ENCODE measurements at places on chromosomes 7 and 10.
A peak's percentile ranks its signal among the peaks of the same experiment; 100 is the strongest.

GRCh38 chr7:56479748-56480147, 363.5 kb upstream of the NUPR2 start:
- DNase-seq: no peak

GRCh38 chr7:75842836-75843446, 29.3 kb upstream of the CCL24 start:
- DNase-seq: no peak

DNA sequence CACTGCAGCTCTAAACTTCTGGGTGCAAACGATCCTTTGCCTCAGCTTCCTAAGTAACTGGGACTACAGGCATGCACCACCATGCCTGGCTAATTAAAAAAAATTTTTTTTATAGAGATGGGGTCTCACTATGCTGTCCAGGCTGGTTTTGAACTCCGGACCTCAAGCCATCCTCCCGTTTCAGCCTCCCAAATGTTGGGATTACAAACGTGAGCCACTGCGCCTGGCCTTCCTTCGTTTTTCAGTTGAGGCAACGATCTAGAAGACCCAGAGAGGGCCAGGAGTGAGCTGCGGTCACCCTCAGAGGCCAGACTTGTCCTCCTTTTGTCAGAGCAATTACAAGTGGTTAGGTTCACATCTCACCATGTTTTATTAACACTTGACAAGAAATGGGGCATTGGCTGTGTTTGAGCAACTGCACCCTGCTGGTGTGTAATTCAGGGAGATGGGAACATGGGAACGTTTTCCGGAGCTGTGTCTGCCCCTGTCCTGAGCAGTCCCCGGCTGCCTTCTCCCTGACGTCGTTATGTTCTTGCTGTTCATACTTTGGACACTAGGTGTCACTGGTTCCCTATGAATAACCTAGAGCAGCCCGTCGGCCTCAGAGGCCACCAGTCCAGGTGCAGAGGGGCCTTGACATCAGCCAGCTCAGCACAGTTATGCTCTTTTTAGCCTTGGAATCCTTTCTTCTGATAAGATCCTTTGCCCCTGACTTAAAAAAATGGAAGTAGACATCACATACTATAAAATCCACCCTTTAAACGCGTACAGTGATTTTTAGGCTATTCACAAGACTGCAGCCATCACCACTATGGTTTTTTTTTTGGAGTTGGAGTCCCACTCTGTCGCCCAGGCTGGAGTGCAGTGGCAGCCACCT, 375.0 kb downstream of the TYW1 start:
- DNase-seq: peak; percentile 38

DNA sequence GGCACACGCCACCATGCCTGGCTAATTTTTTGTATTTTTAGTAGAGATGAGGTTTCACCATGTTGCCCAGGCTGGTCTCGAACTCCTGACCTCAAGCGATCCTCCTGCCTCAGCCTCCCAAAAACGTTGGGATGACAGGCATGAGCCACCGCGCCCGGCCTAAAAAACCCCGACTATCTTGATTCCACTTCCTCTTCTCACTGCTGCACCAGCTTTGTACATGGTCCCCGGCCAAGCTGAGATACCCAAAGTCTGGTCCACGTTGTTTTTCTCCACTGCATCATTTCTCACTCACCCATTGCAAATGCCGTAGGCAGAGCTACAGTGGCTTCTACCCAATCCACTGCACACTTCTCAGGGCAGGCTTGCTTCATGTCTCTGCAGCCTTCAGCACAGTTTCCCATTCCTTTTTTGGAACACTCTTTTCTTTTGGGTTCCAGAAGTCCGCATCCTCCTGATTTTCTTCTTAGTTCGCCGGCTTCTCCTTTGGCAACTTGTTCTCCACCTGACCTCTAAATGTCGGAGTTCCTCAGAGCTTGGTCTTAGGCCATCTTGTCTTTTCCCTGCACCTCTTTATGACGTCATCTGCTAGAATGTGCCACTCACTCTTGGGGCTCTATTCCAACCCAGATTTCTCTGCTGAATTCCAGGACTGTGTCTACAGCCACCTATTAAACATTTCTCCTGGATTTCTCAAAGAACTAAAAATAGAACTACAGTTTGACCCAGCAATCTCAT, 6.0 kb upstream of the GNB2 start:
- DNase-seq: no peak

DNA sequence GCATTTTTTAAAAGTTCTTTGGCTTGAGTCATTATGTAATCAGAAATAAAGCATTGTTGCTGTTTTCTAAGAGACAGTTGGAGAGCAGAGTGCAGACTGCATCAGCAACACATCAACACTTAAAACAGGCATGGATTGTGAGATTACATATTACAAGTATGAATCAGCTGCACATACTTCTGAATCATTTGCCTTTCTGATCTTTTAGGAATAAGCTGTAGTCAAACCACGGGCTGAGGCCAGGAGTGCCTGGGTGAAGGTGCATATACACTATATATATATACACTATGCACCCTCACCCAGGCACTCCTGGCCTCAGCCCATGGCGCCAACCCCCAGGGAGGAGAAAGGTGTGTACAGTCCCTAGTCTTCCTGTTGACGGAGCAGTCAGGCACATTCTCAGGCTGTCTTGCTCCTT, 52.4 kb upstream of the DLX6 start:
- DNase-seq: no peak

DNA sequence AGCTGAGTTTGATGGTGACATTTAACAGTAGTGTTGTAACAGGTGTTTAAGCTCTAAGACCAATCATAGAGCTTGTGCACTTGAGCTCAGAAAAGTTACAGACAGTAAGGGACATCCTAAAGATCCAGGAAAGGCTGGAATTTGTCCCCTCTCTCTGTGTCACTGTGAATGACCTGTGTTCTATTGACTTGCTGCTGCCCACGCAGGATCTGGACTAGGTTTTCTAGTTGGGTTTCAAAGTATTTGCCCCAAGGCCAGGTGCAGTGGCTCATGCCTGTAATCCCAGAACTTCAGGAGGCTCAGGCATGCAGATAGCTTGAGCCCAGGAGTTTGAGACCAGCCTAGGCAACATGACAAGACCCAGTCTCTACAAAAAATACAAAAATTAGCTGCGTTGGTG, 17.1 kb downstream of the AOC1 start:
- DNase-seq: no peak

DNA sequence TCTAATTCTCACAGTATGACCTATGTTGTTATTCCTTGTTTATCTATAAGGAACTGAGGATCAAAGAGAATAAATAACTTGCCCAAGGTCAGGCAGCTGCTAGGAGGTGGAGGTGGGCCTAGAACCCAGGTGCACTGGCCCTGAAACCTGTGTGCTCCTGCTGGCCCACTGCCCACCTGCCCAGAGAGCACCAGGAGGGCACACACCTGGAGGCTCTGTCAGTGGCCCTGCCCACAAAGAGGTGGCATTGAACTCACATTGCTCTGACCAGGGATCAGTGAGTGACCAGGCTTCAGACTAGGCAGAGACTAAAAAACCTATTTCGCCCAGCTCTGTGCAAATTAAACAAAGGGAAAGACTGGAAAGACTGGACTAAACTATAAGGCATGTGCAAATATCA, 210.6 kb downstream of the TNS3 start:
- no peak for DNase-seq

GRCh38 chr7:158411232-158411950, 176.2 kb downstream of the PTPRN2 start:
- no peak for DNase-seq

- no peak for DNase-seq
Observed at GRCh38 chr7:148356303-148356702, 234.3 kb upstream of the C7orf33 start.

- DNase-seq: no peak
Observed at GRCh38 chr7:10789170-10789569, 184.5 kb upstream of the PHF14 start.

- no peak for DNase-seq
Observed at GRCh38 chr10:75841266-75841665, 409.8 kb downstream of the LRMDA start.

- DNase-seq: no peak
Observed at GRCh38 chr10:2987185-2987768, 80.1 kb upstream of the PFKP start.

GRCh38 chr7:3239291-3239691, 61.8 kb upstream of the SDK1 start:
- no peak for DNase-seq

All from T-helper 17 cell (primary cell).